Left cardiac atrium (tissue), 4 donors: ENCODE measurements at places on chromosomes 2 and 18.

DNA sequence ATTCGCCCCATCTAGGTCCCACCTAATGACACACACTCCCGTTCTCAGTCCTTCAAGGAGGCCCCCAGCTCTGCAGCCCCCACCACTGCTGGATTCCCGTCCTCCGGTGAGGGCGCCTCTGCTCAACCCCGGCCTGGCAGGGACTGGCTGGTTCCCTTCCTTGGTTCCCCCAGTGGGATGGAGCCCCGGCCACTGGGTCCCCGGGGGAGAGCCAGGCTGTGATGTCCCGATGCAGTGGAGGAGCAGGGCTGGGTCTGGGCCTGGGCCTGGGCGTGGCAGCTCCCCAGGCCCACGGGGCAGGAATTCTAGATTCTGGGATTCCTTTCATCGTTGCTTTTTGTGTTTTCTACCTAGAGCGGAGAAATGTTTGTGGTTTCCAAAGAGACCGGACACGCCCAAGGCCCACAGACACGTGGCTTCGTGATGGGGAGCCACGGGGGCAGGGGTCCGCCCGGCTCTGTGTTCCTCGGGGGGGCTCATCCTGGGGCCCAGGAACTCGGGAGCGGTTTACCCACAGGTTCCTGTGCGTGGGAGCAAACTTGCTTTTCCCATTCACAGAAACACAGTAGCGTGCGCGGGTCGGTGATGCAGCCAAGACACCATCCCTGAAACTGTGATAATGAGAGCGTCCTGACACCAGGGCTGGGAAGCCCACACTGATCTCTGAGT is 67.0 kb downstream of the SLC66A2 start:
- no peak for DNase-seq

DNA sequence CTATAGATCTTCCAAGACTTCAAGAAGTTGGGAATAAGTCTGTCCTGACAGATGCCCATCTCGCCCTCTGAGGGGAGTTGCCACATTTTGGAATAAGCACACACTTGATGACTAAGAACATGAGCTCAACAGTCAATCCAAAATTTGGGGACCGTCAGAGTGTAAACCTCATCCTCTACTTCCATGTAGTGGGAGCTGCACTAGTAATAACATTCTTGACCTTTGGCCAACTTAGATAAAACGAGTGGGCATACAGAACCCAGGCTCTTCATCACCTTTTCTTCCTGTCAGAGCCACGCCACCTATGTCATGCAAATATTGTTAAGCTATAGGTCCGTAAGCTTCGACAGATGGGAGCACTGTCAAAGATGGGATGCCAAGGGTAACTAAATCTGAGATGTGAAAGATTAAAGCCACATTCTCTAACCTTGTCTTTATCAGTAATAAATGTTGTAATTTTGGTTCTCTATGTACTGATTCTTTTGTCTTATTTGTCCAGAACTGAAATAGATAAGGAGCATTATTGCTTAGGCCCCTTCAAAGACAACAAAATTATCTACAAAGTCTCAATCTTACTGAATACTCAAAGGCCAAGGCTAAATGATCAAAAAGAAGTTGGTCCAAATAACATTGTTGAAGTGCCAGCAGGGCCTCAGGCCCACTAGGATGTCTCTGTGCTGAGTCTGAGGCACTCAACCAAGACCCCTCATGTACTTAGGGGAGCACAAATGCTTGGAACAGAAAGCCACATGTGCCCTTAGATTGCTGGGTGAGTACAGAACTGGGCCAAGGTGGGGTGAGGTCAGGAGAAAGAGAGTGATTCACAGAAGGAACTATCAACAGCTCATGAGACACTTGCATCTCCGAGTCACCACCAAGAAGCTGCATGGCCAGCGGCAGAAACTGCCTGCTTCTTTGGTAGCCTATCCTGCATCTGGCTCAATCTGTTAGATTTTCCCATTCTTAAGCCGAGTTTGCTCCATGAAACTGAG is 15.0 kb downstream of the CDH2 start:
- DNase-seq, result no peak

DNA sequence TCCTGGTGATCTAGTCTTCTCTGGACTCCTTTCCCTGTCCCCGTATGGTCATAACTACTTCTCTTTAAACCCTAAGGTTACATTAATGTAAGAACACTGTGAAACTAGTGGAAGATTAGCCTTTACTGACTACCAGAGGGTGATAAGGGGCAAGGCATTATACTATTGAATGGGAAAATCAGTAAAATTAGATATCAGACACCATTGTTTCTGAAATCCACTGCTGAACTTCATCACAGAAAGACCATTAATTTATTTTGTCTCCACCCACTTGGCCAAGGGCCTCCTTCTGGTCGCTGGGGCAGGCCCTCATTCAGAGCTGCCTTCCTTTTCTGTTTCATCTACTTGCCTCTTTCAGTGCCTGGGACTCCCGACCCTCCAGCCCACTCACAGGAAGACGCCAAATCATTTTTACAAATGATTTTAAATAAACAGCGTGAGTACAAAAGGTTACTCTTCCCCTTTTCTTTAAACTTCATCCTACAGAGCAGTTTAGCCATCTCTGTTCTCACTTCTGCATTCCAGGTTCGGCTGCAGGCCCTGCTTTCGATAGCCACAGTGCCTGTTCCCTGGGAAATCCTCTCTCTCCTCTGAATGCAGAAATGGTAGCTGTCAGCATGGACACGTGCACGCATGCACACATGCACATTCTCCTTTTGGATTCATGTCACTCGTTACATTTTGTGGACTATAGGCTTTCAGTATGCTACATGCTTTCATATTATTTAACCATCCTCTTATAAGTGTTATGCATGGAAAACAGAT is 70.3 kb upstream of the DOCK10 start:
- DNase-seq, result no peak

GRCh38 chr2:189954989-189955388 is 107.5 kb downstream of the MSTN start:
- no peak for DNase-seq

- no peak for DNase-seq
Observed at GRCh38 chr2:24919506-24920097, 435 bp downstream of the ADCY3 start.

DNA sequence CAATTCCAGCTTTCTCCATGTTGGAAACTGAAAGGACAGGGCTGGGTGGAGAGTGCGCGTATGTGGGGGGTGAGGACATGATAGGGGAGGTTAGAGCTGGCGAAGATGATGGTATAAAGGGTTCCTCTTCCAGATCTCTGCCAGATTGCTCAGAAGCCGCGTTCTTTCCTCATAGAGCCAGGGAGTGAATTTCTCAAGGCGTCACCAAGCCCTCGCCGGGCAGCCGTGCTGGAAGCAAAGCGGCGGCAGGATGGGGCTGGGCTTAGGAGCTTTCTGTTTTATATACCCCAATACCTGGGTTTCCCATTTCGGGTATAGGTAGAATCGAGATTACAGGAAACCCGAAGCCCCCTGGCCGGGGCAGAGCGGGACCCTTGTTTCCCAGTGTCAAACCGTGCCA is 43.8 kb downstream of the DDX18 start:
- no peak for DNase-seq

DNA sequence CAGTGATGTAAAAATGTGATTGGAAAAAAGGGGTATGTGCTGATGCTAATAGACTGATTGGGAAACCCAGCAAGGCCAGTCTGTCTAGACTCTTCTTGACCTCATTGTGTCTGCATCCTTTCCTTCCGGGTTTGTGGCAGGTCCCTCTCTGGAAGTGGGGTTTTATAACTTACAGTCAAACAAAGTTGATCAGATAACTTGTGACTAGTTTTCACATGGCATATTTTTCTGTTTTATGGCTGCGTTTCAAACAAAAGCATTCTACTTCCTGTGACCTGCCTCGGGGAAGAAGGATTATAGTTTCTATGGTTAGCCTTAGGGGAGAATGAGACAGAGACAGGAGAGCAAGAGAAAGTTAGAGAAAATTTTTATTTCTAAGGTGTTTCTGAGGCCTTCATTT is 188.7 kb upstream of the HNMT start:
- DNase-seq, result no peak

GRCh38 chr2:188243381-188243780 is 48.3 kb upstream of the GULP1 start:
- no peak for DNase-seq

DNA sequence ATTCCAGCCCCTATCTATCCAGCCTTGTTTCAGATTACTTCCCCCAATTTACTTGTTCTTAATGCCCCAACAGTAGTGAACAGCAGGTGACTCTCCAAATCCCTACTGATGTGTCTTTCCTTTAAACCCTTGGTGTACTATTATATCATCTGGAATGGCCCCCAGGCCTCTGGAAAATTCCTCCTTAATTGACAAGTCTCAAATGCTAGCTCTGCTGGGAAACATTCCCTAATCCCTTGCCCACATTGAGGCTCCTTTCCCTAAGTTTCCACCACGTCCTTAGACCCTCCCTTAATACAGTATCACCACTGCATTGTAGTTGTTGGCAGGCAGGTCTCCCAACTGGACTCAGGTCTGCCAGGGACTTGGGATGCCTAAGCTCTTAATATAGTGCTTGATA is 41.0 kb downstream of the MYO3B start:
- DNase-seq, result no peak
